Daoy (cell line): ENCODE measurements at places on chromosomes 6 and 20.
A peak's percentile ranks its signal among the peaks of the same experiment; 100 is the strongest.

GRCh38 chr6:139311831-139312230, 20.0 kb upstream of the TXLNB start:
- DNase-seq = no peak

- peak; percentile 84 for DNase-seq
Observed at GRCh38 chr6:134826889-134827737, 122.8 kb downstream of the ALDH8A1 start.

- DNase-seq = no peak
Observed at GRCh38 chr6:125679128-125679527, 70.3 kb upstream of the HEY2 start.

- DNase-seq = peak; percentile 44
Observed at GRCh38 chr6:41780551-41781365, at the start of gene PRICKLE4. Gene PRICKLE4 (plus strand): TSS chr6:41780782. CDS start chr6:41783474, 2,692 bp downstream.

DNA sequence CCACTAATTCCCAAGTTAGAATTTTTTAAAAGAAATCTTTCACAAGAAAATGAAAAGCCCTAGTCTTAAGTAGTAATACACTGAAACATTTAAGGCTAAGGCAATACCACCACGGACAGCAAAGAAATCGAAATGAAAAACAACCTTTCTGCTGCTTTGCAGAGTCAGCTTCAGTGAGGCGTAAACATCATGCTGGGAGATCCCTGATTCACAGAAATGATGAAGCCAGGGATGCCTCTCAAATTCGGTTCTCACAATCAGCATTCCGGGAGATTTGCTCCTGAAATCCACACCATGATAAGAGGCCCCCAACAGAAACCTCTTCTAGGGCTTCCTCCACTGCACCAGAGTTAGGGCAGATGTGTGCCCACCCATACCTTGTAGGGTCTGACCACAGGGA, 18.6 kb downstream of the RRBP1 start:
- DNase-seq = no peak

DNA sequence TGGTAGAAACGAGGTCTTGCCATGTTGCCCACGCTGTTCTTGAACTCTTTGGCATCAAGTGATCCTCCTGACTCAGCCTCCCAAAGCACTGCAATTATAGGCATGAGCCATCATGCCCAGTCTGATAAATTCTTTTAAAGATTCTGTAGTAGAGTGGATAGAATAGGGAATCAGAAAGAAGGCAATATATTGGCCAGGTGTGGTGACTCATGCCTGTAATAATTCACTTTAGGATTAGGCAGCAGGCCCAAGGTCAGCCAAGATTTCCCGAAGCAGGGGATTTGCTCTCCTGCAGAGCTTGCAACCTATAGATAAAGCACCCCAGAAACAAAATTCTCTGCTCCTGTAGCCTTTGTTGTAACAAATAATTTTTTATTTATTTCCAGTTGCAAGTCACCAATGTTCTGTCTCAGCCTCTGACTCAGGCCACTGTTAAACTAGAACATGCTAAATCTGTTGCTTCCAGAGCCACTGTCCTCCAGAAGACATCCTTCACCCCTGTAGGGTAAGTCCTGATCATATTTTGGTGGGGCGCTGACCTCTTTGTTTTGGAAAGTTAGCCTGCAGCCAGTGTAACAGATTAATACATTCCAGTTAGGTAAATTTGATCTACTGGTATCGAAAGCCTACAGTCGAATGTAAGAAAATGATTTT, 30.4 kb upstream of the MROH8 start:
- DNase-seq = no peak

DNA sequence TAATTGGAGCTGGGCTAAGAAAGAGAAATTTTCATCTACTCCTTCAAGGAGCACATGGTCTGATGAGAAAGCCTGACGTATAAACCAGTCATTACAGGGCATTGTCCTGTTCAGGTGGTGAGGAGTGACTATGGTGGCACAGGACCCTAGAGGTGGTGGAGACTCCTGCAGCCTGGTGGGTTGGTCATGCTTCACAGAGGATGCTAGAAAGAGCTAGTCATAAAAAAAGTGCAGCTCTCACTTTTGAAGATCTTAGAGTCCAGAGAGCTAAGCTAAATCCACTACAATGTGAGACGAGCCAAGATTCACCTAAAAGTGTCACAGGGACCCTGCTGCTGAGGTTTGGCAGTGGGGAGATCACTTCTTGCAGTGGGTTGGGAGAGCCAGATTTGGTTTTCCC, 9.8 kb upstream of the ZNF831 start:
- no peak for DNase-seq

DNA sequence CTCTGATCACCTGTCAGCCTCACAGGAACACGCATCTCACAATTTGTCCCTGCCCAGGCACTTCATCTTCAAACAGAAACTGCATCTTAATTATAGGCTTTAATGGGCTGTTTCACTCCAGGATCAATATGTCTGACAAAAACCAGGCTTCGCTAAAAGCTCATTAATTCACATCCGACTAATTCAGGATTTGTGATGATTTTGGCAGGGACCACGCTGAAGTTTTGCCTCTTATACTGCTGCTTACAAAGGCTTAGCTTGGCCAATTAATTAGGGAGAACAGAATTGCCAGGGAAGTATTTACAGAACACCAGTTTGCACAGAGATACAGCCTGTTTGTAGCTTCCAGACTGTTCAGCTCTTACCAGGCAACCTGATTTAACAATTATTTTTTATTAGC, 541.0 kb upstream of the SPTLC3 start:
- no peak for DNase-seq
